ENCODE measurements at places on chromosomes 6 and 20.

GRCh38 chr6:152482289-152482688 lies 154.9 kb downstream of the SYNE1 start:
- no peak for DNase-seq

DNA sequence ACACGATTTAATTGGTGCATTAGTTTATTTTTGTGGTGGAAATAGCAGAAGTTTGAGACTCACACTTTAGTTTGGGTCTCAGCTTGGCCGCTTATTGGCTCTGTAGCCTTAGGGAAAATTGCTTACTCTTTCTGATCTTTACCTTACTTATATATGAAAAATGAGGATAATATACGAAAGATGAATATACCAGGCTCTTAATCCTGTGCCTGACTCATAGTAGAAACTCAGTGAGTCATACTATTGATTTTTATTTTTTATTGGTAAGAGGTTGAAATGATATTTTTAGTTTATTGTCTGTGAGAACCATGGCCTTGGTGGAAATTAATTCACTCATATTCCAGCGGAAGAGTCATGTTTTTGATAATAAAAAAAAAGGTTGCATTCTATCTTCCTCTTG lies 11.2 kb downstream of the DOK5 start:
- DNase-seq = no peak

DNA sequence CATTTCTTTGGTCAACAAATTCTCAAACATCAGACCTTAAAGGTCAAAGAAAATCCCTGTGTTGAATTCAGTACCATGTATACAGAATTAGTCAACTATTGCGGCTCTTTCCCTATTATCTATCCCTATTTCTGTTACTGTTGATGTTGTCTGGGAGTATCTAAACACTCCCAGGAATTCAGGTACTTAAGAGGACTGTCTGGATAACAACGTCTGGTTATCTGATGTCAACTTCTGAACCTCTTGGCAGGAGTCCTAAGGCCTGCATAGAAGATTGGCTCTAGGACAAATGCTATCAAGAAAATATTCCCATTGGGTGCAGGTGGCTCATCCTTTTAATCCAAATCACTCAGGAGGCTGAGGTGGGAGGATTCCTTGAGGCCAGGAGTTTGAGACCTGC lies 255.6 kb downstream of the KHDC1L start:
- no peak for DNase-seq

GRCh38 chr6:104525677-104526322 lies 333.9 kb downstream of the HACE1 start:
- no peak for DNase-seq

GRCh38 chr20:43969501-43970182 lies 55.0 kb downstream of the TOX2 start:
- DNase-seq = no peak
